ENCODE measurements at places on chromosomes 7 and 10. TPM values are rescaled to one million over a fixed set of nuclear protein-coding genes. Genes with fewer than 3 reads are reported as not detected.

DRGX gene
- 62.2 TPM for polyA plus RNA-seq

AGR2 gene
- 2.7 TPM for polyA plus RNA-seq

SPAG6 gene
- 15.3 TPM for polyA plus RNA-seq

HNRNPF gene
- polyA plus RNA-seq, result 129 TPM

PNLIPRP3 gene
- polyA plus RNA-seq, result not detected

CYP17A1 gene
- 0.66 TPM for polyA plus RNA-seq

CACUL1 gene
- polyA plus RNA-seq, result 20.1 TPM

MDFIC gene
- 21.4 TPM for polyA plus RNA-seq

TUBAL3 gene
- polyA plus RNA-seq, result not detected

KNDC1 gene
- polyA plus RNA-seq, result 35.8 TPM

AIFM2 gene
- polyA plus RNA-seq, result 7.8 TPM

GIMAP1 gene
- 2.7 TPM for polyA plus RNA-seq

STEAP1B gene
- 2.4 TPM for polyA plus RNA-seq

OR6B1 gene
- not detected for polyA plus RNA-seq

ANXA8 gene
- polyA plus RNA-seq, result not detected

CALCR gene
- polyA plus RNA-seq, result 0.51 TPM

PLPP4 gene
- 31.1 TPM for polyA plus RNA-seq
